ENCODE measurements at places on chromosomes 12 and 14. TPM values are rescaled to one million over a fixed set of nuclear protein-coding genes. Genes with fewer than 3 reads are reported as not detected.

DNA sequence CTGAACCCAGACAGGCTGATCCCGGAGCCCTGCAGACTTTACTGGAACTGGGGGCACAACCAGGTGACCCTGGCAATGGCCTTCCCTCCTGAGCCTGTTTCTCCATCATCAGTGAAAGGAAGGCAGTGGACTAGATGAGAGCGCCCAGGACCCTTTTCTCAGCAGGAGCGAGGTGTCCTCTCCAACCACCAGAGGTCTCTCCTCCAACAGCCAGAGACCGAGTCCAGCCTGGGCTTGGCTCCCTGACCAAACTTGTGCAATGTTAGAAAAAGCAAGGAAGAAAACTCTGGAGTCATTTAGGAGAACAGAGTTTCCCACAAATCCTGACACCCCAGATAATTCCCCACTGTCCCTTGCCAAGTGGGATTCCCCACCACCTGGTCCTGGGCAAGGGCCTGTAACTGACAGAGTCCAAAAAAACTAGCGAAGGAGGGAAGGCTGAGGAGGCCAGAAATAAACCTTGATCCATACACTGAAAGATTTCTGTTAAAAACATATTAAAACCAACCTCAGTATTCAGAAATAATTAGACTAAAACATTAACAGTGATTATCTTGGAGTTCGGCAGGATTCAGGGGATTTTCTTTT, 9.0 kb downstream of the RPS6KL1 start:
- peak; percentile 90 for DNase-seq

GRCh38 chr12:130335517-130336392, 1.9 kb upstream of the PIWIL1 start:
- DNase-seq, result no peak

Gene CDCA3
- 4.8 TPM for polyA plus RNA-seq

Gene IL23A
- polyA plus RNA-seq, result 3.6 TPM

DNA sequence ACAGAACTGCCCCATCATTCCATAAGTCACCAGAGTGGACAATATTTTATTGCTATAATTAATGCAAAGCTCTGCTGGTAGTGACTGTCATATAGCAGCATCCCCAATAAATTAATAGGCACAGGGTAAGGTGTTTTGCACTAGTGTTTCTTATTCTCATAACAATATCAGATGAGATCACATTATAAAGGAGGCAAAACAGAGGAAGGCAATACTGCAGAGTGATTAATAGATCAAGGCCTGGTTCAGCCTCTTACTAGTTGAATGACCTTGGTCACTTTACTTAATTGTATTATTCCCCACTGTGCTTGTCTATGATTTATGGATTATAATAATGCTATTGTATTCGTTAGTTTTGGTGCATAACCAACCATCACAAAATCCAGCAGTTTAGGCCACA, 784.8 kb downstream of the VRK1 start:
- DNase-seq, result no peak

Gene SMAGP
- polyA plus RNA-seq, result 81.1 TPM

GRCh38 chr12:118694128-118694775, 287.1 kb upstream of the SRRM4 start:
- DNase-seq, result peak; percentile 78

Gene KCNH3
- 0.36 TPM for polyA plus RNA-seq

Gene HVCN1
- 26.3 TPM for polyA plus RNA-seq

Measured in sigmoid colon (tissue), 7 donors.